T-helper 1 cell (primary cell): ENCODE measurements at places on chromosomes 5 and 9.

DNA sequence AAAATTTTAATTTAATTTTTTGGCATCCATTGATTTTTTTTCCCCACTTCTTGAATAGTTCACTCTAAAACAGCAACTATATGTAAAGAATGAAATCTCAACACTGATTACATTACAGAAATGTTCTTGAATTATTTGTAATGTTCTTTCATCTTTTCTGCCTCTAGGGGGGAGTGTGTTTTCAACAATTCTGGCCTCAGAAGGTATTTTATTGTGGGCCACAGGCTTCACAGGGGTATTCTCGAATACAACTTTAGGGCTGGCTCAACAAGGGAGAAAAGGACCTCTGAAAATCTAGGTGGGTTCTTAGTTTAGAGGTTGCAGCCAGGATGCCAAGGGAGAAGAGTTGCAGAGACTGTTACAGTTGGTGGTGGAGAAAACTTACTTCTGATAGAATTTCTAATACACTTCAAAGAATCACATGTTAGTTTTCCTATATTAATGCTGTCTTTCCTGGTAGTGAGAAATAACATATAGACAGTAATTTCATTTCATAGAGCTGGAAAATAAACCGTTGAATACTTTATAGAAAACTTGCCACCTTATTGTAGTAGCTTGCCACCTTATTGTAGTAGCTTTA, 3.6 kb upstream of the NPR3 start:
- DNase-seq = no peak

DNA sequence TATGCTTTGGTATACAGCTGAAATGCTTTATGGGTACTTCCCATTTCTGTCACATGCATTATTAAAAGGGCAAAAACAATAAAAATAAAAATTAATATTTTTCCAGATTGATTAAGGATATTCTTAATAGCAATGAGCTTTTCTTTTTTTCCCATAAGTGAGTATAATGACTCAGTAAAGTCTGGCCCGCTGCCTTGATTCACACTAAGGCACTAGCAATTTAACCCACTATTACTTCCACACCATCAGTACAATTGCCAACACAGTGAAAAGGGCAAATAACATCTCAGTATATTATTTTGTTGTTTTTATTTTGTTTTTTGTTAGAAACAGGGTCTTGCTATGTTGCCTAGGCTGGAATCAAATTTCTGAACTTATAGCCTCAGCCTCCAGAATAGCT, 150.1 kb downstream of the RNF180 start:
- DNase-seq = no peak

DNA sequence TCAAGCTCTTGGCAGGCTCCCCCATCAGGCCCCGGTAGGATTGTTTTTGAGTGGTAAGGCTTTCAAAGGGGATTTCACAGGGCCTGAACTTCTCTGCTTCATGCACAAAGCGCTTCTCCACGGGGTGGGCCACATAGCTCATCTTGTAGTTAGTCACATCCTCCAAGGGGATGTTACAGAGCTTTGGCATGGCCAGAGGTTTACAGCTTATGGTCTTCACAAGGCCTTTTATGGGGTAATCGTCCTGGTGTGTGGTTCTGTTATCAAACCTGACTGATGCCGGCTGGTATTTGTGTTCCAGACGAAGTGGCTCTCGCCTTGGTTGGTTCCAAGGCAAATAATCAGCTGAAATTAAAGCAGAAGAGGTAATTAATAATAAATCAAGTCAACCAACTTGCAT, 104.3 kb downstream of the SAXO1 start:
- DNase-seq = no peak

GRCh38 chr9:108254236-108254635, 601.5 kb downstream of the ACTL7B start:
- no peak for DNase-seq

- no peak for DNase-seq
Measured at GRCh38 chr5:89871906-89872305, 537.6 kb downstream of the CETN3 start.

- no peak for DNase-seq
Measured at GRCh38 chr9:113601656-113602055, 138.1 kb downstream of the RGS3 start.

GRCh38 chr9:101628173-101628572, 33.4 kb upstream of the PPP3R2 start:
- DNase-seq = no peak

- no peak for DNase-seq
Measured at GRCh38 chr5:80978772-80979317, 18.7 kb downstream of the RASGRF2 start.
